ENCODE measurements at places on chromosomes 13 and 19. TPM values are rescaled to one million over a fixed set of nuclear protein-coding genes. Genes with fewer than 3 reads are reported as not detected.

- H3K27me3 ChIP-seq: peaks cover 9% of the 10 kb centered on the region
- H3K4me3 ChIP-seq: peak within 1 kb of the TSS; percentile 76
- no peak for DNase-seq
- peak within 1 kb of the TSS; percentile 68 for H3K27ac ChIP-seq
- peaks cover 29% of the 10 kb centered on the region for H3K4me1 ChIP-seq
These were observed at the start of gene GIPR for GRCh38 chr19:45667620-45668341. Gene GIPR, plus strand, starts transcription at chr19:45668221. Its CDS starts 1,300 bp downstream, at chr19:45669521.

- H3K4me1 ChIP-seq: peaks cover 74% of the 10 kb centered on the region
- H3K4me3 ChIP-seq: peak overlapping the region; percentile 72
- peak; percentile 89 for DNase-seq
- no peaks in the 10 kb centered on the region for H3K27me3 ChIP-seq
These were observed 66.3 kb downstream of the RASA3 start for GRCh38 chr13:114065926-114066774.

DNA sequence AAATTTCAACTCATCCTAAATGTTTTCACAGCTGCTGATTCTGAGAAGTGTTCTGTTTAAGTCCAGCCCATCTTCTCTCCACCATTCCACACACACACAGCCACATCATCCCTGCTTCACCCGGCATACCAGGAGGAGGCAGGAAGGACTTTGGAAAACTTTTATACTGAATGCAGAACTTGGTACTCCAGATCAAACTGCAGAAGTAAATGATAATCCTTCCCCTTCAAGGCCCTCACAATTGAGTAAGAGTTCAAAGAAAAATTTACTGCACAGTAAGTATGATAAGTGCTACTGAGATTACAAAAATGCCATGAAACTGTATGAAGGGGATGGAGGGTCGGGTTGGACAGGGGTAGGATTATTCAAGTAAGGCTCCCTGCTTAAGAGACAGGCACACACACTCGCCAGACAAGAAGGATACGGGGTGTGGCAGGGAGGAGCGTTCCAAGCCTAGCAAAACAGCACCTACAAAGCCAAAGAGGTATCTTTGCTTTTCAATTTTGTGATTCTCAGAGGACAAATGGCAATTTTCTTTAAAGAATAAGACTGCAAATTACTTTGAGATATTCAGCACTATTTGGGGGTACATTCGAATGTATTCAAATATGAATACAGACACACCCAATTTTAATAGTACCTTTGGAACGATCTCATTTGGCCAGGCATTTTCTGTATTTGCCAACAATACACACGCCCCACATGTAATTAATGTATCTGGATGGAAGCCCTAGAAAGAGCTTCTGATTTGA, 2.5 kb downstream of the USP12 start:
- peaks cover 58% of the 10 kb centered on the region for H3K4me1 ChIP-seq
- H3K27me3 ChIP-seq: no peaks in the 10 kb centered on the region

GAPDHS gene
- total RNA-seq: not detected

KLF16 gene
- 38.9 TPM for total RNA-seq

CLC gene
- total RNA-seq: not detected

RAVER1 gene
- 33.0 TPM for total RNA-seq

C19orf85 gene
- total RNA-seq: not detected

GRCh38 chr19:5091018-5091683, 122.2 kb downstream of the KDM4B start:
- H3K36me3 ChIP-seq: peaks cover 8% of the 10 kb centered on the region
- no peak for DNase-seq
- H3K27me3 ChIP-seq: no peaks in the 10 kb centered on the region
- H3K4me3 ChIP-seq: no peak overlapping the region
- H3K4me1 ChIP-seq: peaks cover 26% of the 10 kb centered on the region
